ENCODE measurements at places on chromosomes 6 and 20.
A peak's percentile ranks its signal among the peaks of the same experiment; 100 is the strongest.

GRCh38 chr6:149961728-149962425 is 1.9 kb upstream of the ULBP1 start:
- no peak for DNase-seq

- no peak for DNase-seq
These were observed 229.3 kb downstream of the SYNDIG1 start for GRCh38 chr20:24698706-24699206.

- DNase-seq: no peak
These were observed 31.5 kb upstream of the EDN3 start for GRCh38 chr20:59268870-59269269.

GRCh38 chr6:117157448-117157847 is 107.9 kb upstream of the VGLL2 start:
- no peak for DNase-seq

GRCh38 chr6:16057446-16057845 is 71.4 kb upstream of the MYLIP start:
- no peak for DNase-seq

GRCh38 chr6:36779227-36779626 is 60.0 kb downstream of the CPNE5 start:
- DNase-seq: no peak

DNA sequence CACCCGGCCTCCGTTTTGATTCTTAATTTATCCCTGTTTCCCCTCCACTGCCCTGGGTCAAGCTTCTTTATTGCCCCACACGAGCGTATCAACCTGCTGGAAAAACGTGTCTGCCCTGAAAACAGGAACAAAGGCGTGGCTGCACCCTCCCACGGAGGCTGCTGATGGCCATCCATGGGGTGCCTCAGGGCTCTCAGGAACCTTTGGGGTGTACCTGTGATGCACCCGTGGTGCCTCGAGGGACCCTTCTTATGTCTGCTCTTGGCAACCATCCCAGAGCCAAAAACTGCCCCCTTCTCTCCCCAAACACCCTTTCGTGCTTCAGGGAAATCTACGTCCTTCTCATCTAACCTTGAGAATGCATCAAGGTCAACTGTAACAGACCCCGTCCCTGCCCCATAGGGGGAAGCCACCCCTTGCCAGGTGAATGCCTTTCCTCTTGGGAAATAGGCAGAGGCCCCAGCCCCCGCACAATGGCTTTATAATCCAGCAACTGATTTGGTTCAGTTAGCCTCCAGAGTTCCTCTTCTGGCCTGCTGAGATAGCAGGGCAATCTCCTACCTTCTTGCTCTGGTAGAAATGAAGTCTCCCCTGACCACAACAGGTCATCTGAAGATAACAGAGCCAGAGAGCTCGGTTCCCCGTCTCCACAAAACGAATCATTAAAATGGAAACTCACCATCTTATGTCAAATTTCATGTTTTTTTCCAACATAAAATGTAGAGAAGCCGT is 29.4 kb downstream of the PSMG4 start:
- DNase-seq: no peak

DNA sequence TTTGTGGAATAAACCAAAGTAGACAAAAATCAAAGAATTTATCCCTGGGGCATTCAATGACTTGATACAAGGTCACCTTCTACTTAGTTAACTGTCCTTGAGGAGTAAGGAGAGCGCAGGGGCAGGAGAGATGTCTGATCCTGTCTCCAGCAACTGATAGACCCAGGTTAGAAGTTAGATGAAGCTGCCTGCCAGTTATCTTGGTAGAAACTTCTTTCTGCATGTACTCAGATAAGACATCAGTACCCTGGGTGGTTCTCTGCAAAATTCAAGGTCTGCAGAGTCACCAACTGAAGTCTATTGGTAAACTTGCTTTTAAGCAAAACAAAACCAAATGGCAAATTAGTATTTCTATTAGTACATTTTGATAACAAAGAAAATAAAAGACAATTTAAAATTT is 2.7 kb downstream of the SGK1 start:
- no peak for DNase-seq

DNA sequence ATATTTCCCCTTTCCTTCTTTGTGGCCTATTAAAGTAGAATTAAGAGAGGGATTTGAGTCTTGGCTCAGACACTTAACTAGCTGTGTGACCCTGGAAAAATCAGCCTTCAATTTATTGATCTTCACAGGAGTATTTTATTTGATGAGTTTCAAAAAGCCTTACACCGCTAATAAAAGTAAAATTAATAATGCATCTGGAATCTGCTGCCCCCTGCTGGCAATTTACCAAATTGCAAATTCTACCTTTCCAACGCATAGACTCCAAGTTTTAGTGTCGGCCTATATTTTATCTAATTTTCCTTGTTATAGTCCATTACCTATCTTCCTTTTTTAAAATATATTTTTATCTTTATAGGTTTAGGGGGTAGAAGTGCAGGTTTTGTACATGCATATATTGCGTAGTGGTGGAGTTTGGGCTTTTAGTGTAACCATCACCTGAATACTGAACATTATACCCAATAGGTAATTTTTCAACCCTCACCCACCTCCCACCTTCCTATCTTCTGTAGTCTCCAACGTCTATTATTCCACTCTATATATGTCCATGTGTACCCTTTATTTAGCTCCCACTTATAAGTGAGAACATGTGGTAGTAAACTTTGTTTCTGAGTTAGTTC is 46.3 kb downstream of the GOPC start:
- peak; percentile 52 for DNase-seq
